ENCODE measurements at places on chromosomes 16 and 17. TPM values are rescaled to one million over a fixed set of nuclear protein-coding genes. Genes with fewer than 3 reads are reported as not detected.

Gene CAVIN1
- total RNA-seq: 0.66 TPM

Gene TBC1D3H
- total RNA-seq: not detected

Gene CD300C
- 1.5 TPM for total RNA-seq

Gene RBBP6
- 72.4 TPM for total RNA-seq

- peaks cover 41% of the 10 kb centered on the region for H3K4me1 ChIP-seq
- peak overlapping the region; percentile 96 for H3K27ac ChIP-seq
- H3K36me3 ChIP-seq: peaks cover 5% of the 10 kb centered on the region
- no peak overlapping the region for H3K4me3 ChIP-seq
Measured at GRCh38 chr17:57672971-57673370, 72.1 kb downstream of the CCDC182 start.

- H3K4me3 ChIP-seq: no peak overlapping the region
- H3K27me3 ChIP-seq: no peaks in the 10 kb centered on the region
- H3K4me1 ChIP-seq: no peaks in the 10 kb centered on the region
- H3K36me3 ChIP-seq: no peaks in the 10 kb centered on the region
Measured at GRCh38 chr17:2924211-2924610, 128.0 kb downstream of the RAP1GAP2 start.

- DNase-seq: peak; percentile 82
- H3K27me3 ChIP-seq: peaks cover 3% of the 10 kb centered on the region
- peak within 1 kb of the TSS; percentile 77 for H3K27ac ChIP-seq
- peaks cover 22% of the 10 kb centered on the region for H3K36me3 ChIP-seq
Measured at GRCh38 chr17:58513965-58514769, at the start of gene MTMR4. MTMR4 (minus strand) TSS chr17:58514638; CDS start chr17:58514407, 231 bp downstream.

DNA sequence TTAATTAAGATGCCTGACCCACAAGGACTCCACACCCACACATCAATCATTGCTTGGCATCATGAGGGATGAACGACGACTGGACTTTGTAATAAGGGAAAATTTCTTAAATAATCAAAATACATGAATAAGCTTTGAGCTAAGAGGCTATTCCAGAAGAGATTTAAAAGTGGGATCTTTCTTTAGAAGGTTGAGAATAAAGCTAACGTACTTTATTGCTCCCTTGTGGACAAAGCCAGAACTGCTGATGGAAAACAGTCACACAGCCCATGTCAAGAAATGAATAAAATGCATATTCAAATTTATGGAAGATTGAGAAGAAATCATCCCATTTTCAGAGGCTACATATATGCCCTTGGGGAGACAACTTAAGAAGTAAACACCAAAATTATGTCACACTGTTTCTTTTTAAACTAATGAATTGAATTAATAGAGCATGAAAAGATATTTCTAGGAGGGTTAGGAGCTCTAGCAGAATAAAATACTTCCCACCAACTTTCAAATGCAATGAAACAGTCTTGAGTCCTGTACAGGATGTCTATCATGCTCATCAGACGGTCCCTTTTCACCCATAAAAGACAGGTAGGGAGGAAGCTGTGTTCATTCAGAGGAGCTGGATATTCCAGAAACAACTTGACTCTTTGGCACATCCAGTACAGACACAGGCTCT, 60.2 kb upstream of the PHOSPHO1 start:
- H3K27me3 ChIP-seq: no peaks in the 10 kb centered on the region
- DNase-seq: peak; percentile 38
- no peak overlapping the region for H3K27ac ChIP-seq
- peaks cover 5% of the 10 kb centered on the region for H3K36me3 ChIP-seq
- no peak overlapping the region for H3K4me3 ChIP-seq
- peaks cover 15% of the 10 kb centered on the region for H3K4me1 ChIP-seq

DNA sequence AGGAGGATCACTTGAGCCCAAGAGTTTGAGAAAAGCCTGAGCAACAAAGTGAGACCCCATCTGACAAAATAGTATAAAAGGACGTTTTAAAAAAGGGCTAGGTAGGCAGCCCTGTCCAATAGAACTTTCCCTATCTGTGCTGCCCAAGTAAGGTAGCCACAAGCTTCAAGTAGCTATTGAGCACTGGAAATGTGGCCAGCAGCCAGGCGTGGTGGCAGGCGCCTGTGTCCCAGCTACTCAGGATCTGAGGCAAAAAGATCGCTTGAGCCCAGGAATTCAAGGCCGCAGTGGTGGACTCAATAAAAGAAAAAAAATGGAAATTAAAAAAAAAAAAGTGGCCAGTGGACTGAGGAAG, 1.5 kb upstream of the NQO1 start:
- H3K27ac ChIP-seq: peak overlapping the region; percentile 93
- H3K4me3 ChIP-seq: peak overlapping the region; percentile 86
- no peaks in the 10 kb centered on the region for H3K27me3 ChIP-seq
- DNase-seq: no peak
- H3K4me1 ChIP-seq: peaks cover 46% of the 10 kb centered on the region

DNA sequence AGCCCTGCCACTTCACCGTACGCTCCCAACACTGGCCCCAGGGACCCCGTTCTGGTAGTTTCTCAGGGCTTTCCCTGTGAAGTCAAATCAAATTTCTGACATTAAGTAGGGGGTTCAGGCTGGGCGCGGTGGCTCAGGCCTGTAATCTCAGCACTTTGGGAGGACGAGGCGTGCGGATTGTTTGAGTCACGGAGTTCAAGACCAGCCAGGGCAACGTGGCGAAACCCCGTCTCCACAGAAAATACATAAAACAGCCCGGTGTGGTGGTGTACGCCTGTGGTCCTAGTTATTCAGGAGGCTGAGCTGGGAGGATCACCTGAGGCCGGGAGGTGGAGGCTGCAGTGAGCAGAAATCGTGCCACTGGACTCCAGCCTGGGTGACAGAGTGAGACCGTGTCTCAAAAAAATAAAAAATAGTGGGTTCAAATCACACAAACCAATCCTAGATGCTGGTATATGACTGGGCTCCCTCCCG, 632 bp downstream of the CYBC1 start:
- H3K27me3 ChIP-seq: no peaks in the 10 kb centered on the region
- H3K4me1 ChIP-seq: peaks cover 45% of the 10 kb centered on the region
- peak overlapping the region; percentile 95 for H3K27ac ChIP-seq
- H3K36me3 ChIP-seq: peaks cover 45% of the 10 kb centered on the region
- peak overlapping the region; percentile 91 for H3K4me3 ChIP-seq

GRCh38 chr17:35341411-35341992, 31.9 kb downstream of the SLFN11 start:
- H3K27ac ChIP-seq: peak overlapping the region; percentile 75
- H3K4me1 ChIP-seq: peaks cover 54% of the 10 kb centered on the region
- DNase-seq: peak; percentile 75
- peaks cover 24% of the 10 kb centered on the region for H3K27me3 ChIP-seq
- peak overlapping the region; percentile 65 for H3K4me3 ChIP-seq

GRCh38 chr17:74525781-74526288, 5.4 kb downstream of the CD300LB start:
- H3K27me3 ChIP-seq: peaks cover 28% of the 10 kb centered on the region
- H3K36me3 ChIP-seq: no peaks in the 10 kb centered on the region
- no peak overlapping the region for H3K4me3 ChIP-seq
- peak; percentile 31 for DNase-seq
- peaks cover 8% of the 10 kb centered on the region for H3K4me1 ChIP-seq
- no peak overlapping the region for H3K27ac ChIP-seq

DNA sequence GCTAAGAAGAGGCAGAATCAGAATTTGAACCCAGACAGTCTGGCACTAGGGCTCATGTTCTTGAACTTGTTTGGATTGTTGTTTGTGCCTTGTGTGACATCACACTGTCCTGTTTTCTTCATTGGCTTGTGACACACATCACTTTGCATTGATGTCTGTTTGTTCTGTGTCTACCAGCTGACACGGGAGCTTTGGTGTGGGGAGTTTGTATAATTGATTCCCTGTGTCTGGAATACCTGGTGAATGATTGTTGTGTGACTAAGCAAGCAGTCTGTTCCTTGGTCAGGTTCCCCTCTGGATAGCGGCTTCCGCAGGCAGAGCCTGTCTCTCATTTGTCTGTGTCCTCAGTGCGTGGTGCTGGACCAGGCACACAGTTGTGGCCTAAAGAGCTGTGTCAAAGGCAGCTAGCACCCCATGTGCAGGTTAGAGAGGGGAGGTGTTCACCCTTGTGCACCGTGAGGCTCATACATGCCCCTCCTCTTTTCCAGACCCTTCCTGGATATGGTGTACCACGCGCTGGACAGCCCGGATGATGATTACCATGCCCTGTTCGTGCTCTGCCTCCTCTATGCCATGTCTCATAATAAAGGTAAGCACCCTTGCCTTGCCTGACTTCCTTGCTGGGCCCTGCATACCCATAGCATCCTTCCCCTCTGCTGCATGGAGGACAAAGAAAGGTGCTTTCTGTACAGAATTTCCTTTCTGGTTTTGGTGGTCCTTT, 80.1 kb downstream of the CLEC16A start:
- H3K27ac ChIP-seq: peak overlapping the region; percentile 90
- peaks cover 80% of the 10 kb centered on the region for H3K36me3 ChIP-seq
- peaks cover 39% of the 10 kb centered on the region for H3K4me1 ChIP-seq

All from activated CD8-positive, alpha-beta memory T cell treated with anti-CD3 and anti-CD28 coated beads, Interleukin-2, amount 10 ng/mL, durations not matched to agents 7 days and 5 days (primary cell).